ENCODE measurements at places on chromosomes 16 and 17.

DNA sequence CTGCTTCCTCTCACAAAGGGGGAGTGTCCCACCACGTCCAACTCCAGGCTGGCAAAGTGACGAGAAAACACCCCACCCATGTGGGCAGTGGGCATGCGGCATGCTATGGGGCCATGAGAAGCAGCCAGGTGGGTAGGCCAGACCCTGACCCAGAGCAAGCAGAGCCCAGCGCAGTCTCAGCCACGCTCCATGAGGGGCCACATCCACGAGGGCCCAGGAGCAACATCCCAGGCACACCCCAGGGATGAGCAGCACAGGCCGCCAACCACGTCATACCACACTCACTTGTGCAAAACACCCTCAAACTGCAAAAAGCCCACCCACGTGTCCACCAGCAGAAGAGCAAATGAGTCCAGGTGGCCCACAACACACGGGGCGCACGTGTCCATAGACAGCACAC lies 117.0 kb downstream of the ZNF778 start:
- DNase-seq = no peak

DNA sequence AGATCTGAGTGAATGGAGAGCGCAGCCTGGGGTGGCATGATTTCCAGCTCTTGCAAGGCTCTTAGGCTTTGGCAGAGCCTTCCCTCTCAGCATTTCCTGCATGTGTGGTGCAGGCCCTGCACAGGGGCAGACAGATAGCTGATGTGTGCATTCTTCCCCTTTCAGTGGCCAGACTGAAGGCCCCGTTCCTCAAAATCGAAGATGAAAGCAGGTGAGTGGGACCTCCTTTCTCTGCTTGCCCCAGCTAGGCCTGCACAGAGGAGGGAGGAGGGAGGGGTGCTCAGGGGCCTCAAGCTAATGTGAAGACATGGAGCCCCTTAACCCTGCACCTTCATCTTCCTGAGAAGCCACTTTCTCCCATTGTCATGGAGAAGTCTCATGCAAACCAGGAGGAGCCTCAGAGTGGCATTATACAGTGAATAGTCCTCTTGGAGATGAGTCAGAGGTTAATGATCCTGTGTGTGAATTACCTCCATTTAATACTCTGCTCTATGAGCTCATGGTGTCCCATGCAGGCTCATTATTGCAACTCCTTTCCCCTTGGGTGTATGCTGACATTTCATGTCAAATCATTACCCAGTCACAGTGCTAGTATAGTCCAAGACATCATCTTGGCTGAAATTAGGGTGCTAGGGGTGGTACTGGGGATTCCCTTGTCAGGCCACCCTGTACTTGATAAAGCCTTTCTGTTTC lies 20.4 kb upstream of the ADAM11 start:
- DNase-seq = no peak

- DNase-seq = no peak
Observed at GRCh38 chr17:81349397-81350319, 45.6 kb upstream of the BAHCC1 start.

DNA sequence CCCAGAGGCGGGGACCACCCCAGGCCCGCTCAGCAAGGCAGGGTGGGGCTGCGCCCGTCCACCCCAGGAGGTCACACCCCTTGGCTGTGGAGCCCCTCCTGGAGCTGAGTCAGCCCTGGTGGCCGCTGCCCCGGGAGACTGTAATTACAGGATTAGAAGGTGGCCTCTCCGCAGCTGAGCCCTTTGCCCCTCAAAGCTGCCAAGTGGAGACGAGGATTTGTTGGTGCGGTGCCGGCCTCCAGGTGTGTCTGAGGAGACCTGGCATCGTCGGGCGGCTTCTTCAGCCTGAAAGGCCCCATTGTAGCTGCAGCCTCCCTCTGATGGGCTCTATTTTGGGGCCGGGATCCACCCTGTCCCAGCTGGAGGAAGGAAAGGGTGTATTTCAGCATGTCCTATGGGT lies 22.7 kb upstream of the SPNS2 start:
- no peak for DNase-seq

GRCh38 chr16:3129137-3130131 lies 5.4 kb upstream of the ZNF213 start:
- peak; percentile 77 for DNase-seq

DNA sequence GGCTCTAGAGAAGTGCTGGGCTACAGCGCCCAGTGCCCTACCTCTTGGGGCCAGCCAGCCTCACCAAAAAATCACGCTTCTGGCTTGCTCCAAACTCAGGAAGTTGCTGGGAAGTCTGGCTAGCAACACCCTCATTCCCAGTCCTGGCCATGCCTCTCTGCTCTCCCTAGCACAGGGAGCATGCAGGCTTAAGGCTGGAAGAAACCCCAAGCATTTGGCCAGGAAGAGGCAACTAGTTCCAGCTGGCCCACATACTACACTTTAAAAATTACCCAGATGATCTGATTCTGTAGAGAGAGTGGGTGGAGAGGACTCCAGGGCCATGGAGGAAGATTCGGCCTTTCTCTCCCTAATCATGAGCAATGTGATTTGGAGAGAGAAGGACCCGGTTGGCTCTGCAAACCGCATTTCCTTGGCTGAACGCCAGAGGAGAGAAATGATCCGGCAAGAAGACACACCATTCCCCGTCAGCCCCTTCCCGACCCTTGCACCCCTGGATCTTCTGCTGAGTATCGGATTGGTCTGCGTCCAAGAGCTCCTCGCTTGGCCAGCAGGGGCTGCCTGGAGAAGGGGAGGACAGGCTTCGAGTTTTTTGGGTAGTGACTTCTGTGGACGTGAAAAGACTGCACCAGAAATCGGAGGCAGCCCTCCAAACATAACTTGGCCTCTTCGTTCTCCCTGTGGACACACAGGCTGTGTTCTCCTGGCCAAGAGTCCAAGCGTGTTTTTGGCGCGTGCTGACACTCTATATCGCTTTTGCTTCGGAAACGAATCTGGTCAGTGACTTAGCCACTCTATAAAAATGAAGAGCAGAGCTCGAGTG lies 406.3 kb downstream of the WWOX start:
- DNase-seq = no peak

- no peak for DNase-seq
Observed at GRCh38 chr17:78745407-78746088, 36.5 kb downstream of the CYTH1 start.

DNA sequence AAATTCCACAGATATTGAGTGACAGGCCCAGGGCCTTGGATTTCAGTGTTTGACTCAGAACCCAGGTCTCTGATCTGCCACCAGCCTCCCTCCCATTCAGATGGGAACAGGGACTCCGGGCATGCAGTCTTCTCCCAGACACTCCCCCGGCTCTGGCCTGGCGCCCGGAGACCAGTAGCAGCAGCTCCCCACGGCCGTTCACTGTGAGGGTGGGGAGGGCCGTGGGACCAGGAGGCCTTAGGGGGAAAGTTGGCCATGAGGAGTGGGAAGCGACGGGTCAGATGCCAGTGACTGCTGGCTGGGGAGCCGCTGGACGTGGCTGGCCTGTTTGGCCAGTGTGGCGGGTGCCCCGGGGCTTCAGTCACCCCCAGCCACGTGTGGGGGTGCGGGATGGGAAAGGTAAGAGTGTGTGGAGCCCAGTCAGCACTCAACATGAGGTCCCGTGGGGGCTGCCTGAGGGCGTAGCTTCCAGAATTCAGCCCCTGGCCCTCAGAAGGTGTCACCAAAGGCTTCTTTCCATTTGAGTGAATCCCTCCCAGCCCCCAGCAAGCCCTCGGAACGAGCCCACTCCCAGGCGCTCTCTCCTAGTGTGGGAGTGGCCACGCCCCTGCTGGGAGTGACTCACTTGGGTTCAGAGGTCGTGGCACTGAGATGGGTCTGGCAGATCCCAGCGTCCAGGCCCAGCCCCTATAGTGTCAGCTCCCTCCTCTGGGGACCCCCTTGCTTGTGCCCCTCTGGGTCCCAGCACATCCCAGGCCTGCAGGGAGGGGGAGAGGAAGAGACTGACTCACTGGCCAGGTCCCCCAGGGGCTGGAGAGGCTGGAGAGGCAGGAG lies 309.4 kb downstream of the SEC14L1 start:
- peak; percentile 80 for DNase-seq

DNA sequence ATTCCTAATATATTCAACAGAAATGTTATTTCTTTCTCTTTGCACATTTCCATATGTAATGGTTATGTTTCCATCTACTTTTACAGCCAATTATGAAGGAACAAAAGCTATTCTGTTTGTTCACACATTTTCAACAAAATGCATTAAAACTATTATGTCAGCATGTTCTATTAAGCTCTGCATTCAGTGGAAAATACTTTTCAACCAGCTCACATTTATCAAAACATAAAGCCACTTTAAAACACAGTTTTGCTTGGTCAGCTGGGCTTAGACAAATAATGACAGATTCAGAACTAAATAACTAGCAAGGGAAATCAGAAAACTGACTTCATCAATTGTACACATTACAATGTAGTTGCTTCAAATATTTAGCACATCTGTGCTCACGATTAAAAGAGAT lies 6.9 kb downstream of the SALL1 start:
- DNase-seq = no peak

GRCh38 chr16:4828567-4829321 lies 18.3 kb downstream of the GLYR1 start:
- DNase-seq = no peak

GRCh38 chr17:41885733-41886132 lies 20.5 kb upstream of the KLHL11 start:
- no peak for DNase-seq

GRCh38 chr16:67641779-67642708 lies 2.9 kb upstream of the CARMIL2 start:
- no peak for DNase-seq

DNA sequence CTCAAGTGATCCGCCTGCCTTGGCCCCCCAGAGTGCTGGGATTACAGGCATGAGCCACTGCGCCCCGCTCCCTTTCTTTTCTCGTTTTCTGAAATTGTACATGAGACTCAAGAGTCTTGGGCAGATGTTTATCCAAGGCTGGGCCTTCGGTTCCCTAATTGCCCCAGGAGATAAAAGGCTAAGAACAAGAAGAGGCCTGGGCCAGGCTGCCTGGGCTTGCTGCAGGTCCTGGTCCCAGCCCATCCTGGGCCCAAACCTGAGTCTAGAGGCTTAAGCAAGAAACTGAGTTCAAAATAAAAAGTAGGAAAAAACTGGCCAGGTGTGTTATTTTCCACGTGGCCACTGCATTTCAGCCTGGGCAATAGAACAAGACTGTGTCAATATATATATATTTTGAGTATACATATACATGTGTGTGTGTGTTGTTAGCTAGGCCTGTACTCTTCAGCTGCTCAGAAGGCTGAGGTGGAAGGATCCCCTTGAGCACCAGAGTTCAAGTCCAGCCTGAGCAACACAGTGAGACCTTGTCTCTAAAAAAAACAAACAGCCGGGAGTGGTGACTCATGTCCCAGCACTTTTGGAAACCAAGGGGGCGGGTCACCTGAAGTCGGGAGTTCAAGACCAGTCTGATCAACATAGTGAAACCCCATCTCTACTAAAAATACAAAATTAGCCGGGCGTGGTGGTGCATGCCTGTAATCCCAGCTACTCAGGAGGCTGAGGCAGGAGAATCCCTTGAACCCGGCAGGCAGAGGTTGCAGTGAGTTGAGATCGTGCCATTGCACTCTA lies 6.8 kb upstream of the CLUH start:
- DNase-seq = no peak

GRCh38 chr16:11666103-11667055 lies 1.9 kb upstream of the SNN start:
- no peak for DNase-seq

- no peak for DNase-seq
Observed at GRCh38 chr17:19904924-19905323, 37.2 kb upstream of the ULK2 start.

- DNase-seq = no peak
Observed at GRCh38 chr17:2849327-2849670, 53.1 kb downstream of the RAP1GAP2 start.

DNA sequence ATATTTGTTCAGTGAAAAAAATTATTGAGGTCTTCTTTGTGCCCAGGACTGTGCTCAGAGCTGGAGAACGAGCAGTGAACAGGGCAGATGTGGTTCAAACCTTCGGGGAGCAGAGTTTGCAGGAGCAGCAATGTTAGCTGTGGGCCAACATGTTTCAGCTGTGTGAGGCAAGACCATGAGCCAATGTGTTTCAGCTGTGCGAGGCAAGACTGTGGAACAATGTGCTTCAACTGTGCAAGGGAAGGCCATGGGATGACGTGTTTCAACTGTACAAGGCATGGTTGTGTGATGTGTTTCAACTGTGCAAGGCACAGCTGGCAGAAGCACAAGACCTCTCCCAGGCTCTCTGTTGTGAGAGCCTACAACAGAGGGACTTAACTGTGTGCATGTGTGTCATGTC lies 35.2 kb upstream of the SDK2 start:
- DNase-seq = no peak

- no peak for DNase-seq
Observed at GRCh38 chr17:7307686-7308624, 527 bp downstream of the EIF5A start.

DNA sequence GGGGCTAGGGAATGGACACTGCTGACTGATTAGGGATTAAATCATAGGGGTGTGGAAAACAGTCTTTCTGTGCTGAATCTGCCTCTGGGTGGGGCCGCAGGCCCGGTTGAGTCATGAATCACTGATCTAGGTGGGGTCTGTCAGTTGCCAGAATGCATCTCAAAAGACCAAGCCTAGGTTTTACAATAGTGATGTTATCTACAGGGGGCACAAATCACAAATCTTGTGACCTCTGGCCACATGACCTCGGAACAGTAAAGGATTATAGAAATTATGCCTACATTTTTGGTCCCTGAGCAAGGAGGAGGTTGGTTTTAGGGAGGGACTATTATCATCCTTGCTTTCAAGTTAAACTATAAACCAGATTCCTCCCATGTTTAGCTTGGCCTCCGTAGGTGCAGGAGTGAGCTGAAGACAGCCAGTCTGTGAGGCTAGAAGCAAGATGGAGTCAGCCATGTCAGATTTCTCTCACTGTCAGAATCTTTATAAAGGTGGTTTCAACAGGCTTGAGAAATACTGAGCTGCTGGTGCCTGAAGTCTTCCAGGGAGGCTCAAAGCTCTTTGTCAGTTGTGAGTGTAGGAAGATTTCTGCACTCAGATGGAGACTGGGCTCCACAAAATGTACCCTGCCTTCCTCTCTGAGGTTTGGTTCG lies 12.9 kb downstream of the GNGT2 start:
- DNase-seq = no peak

GRCh38 chr17:4584101-4584916 lies at the start of gene SMTNL2:
Gene SMTNL2 (plus strand): TSS chr17:4584529. CDS start chr17:4584606, 77 bp downstream.
- DNase-seq = no peak

DNA sequence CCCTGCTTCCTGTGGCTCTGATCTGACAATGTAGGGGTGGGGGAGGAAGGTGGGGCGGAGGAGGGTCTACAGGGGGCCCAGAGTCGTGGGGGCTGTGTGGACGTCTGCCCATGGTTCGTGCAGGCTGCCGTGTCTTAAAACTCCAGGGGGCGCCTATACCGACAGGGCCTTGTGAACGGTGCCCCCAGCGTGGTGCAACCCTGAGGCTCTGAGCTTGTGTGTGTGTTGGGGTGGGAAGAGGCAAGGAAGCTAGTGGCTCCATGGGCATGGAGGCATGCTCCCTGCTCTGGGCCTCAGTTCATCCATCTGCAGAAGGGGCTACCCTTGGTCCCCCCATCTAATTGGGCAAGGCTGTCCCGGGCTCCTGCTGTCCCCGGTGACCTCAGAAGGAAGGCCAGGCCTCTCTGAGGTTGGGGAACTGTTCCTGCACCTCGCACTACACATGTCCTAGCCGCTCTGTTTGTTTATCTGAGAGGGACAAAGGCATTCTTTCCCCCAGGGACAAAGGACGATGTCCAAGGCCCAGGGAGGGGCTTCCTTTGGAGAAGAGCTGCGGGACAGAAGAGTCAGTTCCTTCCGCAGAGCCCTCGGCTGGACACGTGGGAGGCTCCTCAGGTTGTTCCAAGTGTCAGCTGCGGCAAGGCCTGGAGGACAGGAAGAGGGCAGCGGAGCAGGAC lies 13.5 kb downstream of the CA4 start:
- DNase-seq = no peak
